ENCODE measurements at places on chromosomes 4 and X.
A peak's percentile ranks its signal among the peaks of the same experiment; 100 is the strongest.

GRCh38 chr4:186724864-186725468 lies 1.3 kb upstream of the FAT1 start:
- no peak for DNase-seq

DNA sequence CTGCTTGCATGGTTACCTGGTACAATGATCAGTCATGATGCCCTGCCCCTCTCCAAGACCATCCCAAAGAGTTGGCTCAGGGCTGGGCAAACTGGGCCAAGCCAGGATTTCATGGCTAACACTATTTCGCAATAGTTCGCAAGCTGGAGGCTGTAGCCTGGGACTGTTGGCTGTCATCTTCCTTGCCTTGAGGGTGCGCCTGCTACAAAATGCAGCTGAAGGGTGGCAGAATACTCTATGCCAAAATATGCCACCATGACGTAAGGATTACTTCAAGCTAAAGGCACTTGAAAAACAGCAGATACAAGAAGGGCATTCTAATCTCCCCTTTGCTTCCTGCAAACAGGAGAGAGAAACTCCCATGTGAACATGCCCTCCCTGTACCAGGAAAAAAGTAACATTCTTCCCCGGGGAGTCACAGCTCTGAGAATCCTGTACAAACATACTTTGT lies 21.0 kb downstream of the SAT1 start:
- peak; percentile 58 for DNase-seq

DNA sequence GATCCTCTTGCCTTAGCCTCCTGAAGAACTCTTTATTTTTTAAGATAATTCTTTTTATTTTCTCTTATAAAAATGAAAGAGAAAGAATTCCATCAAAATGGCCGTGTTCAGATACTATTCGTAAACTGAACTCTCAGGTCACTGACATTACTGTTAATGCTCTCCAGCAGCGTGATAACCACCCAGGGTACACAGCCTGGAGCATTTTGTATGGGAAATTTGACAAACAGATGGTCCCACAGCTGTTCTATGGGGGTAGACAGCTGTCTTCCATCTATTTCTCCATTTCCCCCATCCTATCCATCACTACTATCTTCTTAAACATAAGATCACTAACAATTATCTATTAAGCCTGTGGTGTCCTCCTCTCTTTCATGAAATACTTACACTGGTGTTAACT lies 47.8 kb downstream of the SYNPO2 start:
- DNase-seq: no peak

DNA sequence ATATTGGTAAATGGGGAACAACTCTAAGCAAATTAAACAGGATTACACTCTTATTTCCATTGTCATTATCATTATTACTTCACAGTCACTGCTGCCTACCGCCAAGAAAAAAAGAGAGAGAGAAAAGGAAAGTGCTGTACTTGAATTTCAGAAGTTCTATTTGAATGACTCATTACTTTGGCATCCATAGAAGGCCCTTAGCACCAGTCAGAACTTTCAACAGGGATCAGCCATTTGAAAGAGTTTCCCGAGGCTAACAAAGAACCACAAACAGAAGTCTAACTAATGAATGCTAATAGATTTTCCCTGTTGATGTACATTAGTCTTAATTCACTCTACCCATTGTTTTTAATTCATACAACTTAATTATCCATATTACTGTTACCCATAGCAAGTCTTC lies 116.3 kb downstream of the SHROOM4 start:
- DNase-seq: peak; percentile 15

DNA sequence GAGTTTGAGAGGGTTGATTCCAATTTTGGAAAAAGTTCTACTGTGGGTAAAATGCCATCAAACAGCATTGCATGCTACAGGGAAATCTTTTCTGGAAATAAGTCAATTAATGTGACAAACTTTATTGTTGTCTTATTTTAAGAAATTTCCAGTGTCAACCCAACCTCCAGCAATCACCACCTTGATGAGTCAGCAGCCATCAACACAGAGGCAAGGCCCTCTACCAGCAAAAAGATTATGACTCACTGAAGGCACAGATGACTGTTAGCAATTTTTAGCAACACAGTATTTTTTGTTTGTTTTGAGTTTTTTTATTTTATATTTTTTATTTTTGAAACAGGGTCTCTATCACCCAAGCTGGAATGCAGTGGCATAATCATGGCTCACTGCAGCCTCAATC lies 165.4 kb upstream of the C1QTNF7 start:
- DNase-seq: no peak

DNA sequence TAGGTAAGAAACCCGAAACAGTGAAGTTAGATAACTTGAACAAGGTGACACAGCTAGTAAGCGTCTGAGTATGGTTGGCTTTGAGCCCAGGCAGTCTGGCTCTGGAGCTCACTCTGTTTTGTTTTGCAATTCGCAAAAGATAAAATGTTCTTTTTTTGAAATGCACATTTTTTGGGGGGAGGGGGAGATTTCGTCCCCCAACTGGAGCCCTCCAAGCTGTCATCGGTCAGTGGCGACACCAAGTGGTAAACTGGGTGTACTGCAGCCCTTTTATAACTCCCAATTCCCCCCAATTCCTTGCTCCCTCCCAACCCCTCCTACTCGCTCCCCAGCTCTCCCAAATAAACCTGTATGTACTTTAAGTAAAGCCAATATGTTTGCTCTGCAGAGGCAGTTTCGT lies 2.8 kb upstream of the CLCN5 start:
- DNase-seq: no peak

DNA sequence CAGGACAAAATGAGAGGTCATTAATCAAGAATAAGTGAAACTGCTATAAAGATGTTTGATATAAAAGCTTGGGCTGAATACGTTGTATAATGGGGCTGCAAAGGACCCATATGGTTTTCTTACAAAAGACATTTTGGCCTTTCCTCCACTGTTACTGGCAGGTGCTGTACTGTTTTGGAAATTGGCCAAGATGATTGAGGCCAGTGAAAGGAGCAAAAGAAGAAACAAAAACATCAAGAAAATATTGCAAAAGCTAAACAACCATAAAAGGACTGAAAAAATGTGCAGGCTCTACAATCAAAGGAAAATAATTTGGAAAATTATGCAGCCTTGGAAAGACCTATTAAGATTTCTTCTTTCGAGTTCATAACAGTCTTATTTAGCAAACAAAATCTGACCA lies 222.2 kb upstream of the PPP1R2C start:
- DNase-seq: no peak

DNA sequence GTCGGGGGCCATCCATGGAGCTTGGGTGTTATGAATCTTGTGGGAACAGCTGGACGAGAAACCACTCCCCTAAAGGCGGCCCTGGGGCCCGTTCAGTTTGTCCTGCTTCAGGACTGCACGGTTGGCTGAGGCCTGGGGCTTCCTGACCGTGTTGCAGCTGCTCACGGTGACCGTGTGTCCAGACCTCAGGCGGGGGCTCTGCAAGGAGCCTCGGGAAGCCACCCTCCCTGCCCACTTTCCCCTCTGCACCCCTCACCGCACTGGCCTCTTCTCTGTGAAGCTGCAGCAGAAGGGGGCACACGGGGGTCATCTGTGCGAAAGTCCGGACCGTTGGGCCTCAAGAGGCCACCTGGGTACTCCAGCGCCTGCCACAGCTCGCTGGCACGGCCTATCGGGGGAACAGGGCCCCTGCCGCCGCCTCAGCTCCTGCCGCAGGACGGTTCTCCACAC lies 29.4 kb downstream of the UVSSA start:
- DNase-seq: no peak

GRCh38 chrX:49840679-49841078 lies 11.6 kb downstream of the PAGE4 start:
- peak; percentile 18 for DNase-seq

DNA sequence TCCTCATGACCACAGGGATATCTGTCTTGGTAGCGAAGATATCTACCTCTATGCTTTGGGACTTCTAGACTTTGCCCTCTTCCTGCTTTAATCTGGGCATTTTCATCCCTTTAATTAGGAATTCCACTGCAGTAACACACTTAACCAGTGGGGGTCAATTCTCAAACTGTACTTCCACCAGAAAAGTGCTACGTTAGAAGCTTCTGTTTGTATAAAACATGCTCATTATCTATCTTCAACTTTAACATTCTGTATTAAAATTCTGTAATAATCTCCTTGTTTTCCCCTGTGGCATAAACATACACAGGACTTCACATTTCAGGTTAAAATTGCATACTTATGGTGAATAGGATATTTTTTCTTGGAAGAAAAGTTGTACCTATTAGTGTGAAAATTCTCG lies 105.6 kb downstream of the AMMECR1 start:
- DNase-seq: no peak

- DNase-seq: peak; percentile 52
Measured at GRCh38 chr4:94595880-94596483, 144.2 kb downstream of the PDLIM5 start.

DNA sequence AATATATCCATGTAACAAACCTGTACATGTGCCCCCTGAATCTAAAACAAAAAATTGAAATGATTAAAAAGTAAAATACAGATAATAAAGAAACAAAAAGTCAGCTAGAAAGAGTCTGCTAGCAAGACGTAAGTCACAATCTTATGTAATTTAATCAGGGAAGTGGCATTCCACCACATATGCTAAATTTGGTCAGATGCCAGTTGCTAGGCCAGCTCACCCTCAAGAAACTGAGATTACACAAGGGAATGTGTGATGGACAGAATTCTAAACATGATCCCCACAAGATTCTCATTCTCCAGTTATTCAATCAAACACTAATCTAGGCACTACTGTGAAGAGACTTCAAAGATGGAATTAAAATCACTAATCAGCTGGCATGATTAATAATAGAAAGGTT lies 689.3 kb downstream of the CENPC start:
- no peak for DNase-seq

DNA sequence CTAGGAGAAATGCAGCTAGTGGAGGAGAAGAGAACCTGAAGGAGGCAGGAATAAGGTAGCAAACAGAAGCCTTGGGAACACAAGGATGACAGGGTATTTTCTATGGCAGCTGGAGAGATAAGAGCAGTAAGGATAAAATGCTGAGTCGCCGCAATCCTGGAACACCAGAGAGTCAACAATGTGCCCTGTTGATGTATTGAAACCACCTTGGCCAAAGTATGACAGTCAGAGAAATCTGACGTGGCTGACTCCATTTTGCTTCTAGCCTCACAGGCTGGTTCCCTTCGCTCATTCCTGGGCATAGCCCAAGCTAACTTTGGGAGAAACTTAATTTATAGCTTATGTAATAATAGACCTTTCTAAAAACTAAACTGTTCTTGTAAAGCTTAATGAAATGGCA lies 56.6 kb upstream of the C4orf54 start:
- no peak for DNase-seq

DNA sequence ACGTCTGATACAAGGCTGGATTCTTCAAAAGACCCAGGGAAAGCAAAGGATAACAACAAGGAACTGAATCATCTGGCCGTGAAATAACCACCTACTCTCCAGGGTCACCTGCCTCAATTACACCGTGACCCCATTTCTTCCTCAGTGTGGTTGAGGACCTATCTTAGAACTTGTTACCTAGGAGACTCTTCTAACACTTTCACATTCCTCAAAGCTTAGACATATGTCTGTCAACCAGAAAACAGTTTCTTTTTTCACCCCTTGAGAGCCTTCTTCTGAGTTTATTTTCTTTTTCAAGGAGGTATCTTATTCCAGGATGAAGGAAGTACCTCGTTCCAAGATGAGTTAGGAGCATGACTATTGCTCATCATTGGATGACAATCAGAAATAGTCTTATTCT lies 337.8 kb downstream of the ARHGAP24 start:
- DNase-seq: no peak

DNA sequence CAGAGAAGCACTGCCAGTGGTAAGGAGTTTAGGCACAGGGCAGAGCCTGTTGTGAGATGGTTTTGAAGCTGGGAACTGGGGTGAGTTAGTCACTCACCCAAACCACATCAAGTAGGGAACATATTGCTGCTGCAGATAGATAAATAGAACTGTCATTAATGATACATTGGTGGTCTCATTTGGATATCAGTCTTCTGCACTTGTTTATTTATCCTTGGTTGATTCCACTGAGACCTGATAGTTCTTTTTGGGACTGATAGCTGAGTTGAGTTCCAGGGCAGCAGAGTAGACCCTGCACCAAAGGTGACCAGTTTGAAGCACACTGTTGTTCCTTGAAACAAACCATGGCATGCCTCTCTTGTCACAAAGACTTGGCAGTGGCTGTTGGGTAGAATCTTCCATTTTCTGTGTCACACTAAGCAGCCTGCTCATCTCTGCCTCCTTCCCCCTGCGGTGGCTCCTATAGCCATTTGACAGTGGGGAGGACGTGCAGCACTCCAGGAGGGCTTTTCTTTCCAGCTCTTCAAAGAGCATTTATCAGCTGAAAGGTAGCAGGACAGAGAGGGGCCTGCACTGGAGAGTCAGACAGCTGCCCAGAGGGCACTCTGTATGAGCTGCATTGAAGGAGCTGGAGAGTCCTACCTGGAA lies 59.7 kb upstream of the TMEM164 start:
- DNase-seq: no peak

GRCh38 chrX:129781680-129782495 lies 2.1 kb downstream of the SASH3 start:
- no peak for DNase-seq

DNA sequence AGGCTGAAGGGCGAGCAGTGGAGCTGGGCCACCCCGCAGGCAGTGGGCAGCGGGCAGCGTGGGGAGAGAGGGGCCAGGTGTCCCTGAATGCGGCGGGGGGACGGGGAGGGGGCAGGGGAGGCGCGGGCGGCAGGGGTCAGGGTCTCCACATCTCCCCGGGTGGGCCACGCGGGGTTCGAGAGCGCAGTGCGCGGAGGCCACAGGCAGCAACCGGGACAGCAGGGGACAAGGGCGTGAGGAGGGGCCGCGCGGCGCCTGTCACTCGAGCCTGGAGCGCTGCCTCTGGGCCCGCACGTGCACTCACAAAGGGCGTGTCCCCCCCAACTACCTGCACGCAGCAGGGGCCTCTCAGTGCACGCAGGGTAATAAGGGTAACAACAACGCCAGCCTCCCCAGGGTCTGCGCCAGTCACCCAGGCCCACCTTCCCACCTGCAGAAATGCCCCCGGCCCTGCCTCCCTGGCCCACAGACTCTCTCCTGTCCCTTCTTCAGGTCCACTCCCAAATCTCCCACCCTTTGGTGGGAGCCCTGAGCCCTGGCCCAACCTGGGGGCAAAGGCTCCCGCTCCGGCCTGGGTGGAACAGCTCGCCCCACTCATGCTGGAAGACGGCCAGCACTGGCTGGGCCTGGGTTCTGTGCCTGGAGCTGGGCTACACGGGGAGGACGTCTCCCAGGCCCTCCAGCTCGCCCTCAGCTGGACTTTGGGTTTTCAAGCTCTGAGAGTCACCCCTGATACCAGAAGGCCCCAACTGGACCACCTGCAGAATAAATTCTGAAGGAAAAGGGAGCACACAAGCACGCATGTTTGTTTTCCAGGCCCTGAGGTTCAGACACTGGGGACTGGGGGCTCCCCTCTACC lies 53.2 kb downstream of the ZFYVE28 start:
- DNase-seq: no peak

- no peak for DNase-seq
Measured at GRCh38 chr4:165519591-165519990, 140.8 kb downstream of the CPE start.

DNA sequence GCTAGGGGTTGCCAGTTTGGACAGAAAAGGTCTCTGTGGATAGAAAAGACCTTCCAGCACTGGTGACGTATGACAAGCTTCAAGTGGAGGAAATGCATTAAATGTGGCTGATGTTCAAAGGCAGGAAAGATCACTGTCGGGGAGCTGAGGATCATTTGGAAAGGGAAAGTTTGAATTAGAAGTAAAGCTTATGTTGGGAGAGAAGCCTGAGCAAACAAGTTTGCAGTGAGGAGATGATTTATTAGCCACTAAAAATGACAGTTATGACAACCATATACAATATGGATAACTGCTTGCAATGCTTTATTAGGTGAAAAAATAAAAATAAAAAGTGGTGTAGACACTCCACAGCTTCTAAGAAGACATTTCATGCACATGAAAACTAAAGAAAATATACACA lies 135.3 kb upstream of the HS3ST1 start:
- no peak for DNase-seq

- peak; percentile 90 for DNase-seq
Measured at GRCh38 chr4:113645771-113646441, 115.6 kb downstream of the CAMK2D start.
